NCI-H2029 (cell line): ENCODE measurements at places on chromosomes 12 and 14.

GRCh38 chr14:61889914-61890351 lies 127.7 kb downstream of the SNAPC1 start:
- no peak for DNase-seq

GRCh38 chr12:88784166-88784565 lies 203.9 kb upstream of the KITLG start:
- no peak for DNase-seq

GRCh38 chr12:51926718-51927117 lies 19.4 kb downstream of the ACVRL1 start:
- DNase-seq: no peak

GRCh38 chr12:30967026-30967425 lies 40.5 kb downstream of the TSPAN11 start:
- no peak for DNase-seq

- no peak for DNase-seq
Observed at GRCh38 chr12:79597910-79598309, 92.9 kb downstream of the PAWR start.

DNA sequence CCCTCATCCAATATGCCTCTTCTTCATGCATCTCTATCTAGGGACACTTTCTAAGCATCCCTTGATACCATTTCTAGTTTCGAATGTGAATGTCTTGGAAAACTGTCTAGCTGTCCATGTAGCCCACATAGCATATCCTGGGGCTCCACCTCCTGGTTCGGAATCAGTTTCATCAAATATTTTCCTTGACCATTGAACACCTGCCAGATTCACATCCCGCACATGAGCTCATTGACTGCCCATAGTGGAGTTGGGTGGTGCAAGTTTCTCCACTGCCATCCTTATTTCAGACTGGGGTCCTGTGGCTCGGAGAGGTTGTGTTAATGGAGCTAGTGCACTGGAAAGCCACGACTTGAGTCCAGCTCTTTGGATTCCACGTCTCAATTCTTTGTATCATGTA lies 58.6 kb upstream of the TMEM263 start:
- DNase-seq: no peak

GRCh38 chr12:8420506-8420905 lies 35.3 kb upstream of the CLEC6A start:
- DNase-seq: no peak

GRCh38 chr12:30836656-30837445 lies 82.1 kb upstream of the CAPRIN2 start:
- no peak for DNase-seq

DNA sequence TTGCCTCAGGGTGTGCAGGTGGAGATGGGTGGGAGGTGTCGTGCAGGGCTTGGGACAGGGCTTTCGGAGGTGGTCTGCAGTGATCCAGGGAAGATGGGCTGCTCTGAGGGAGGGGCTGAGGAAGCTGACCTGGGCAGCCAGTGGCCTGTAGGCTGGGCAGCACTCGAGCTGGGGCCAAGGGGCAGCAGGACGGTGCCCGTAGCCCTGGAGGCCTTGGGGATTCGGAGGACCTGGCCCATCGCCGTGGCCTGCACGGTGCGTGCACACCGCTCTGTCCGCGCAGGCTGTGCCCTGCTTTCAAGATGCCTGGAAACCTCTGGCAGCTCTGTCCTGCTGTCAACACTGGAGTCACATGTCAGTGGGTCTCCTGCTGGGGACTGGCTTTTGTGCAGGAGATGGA lies 9.1 kb downstream of the PACS2 start:
- DNase-seq: no peak

DNA sequence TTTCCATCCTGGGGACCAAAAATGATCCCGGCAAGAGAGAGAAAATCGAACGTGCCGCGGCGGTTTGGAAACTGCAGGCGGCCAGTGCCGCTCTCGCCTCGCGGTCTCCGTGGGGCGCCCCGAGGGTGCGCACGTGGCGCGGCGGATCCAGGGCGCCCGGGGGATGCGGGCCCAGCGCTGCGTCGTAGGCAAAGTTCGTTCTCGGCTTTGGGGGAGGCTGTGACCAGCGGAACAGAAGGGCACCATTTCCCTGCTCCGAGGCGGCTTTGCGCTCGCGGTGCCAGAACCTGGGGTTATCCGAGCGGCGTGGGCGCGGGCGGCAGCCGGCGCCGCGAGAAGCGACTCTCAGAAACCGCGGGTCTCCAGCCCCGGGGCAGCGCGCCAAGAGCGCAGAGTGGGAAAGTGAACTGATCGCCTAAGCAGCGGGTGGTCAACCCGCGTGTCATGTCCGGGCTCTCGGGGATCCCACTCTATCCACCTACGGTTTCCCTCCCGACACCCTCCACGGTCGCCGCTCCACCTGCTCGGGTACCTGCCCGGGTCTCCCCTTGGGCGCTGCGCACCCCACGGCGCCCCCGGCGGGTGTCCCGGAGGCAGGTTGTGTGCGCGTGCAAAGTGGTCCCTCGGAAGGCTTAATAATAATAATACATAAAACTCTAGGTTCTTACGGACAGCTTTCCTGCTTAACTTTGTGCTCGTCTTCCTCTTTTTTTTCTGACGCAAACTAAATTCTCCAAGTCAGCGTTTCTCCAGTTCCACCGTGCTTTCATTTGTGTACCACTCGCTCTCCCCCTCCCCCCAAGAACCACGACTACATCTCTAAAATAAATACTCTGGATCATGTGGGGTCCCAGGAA lies 1.2 kb downstream of the ESRRB start:
- no peak for DNase-seq

GRCh38 chr12:49092816-49093406 lies 1.7 kb downstream of the DHH start:
- no peak for DNase-seq

DNA sequence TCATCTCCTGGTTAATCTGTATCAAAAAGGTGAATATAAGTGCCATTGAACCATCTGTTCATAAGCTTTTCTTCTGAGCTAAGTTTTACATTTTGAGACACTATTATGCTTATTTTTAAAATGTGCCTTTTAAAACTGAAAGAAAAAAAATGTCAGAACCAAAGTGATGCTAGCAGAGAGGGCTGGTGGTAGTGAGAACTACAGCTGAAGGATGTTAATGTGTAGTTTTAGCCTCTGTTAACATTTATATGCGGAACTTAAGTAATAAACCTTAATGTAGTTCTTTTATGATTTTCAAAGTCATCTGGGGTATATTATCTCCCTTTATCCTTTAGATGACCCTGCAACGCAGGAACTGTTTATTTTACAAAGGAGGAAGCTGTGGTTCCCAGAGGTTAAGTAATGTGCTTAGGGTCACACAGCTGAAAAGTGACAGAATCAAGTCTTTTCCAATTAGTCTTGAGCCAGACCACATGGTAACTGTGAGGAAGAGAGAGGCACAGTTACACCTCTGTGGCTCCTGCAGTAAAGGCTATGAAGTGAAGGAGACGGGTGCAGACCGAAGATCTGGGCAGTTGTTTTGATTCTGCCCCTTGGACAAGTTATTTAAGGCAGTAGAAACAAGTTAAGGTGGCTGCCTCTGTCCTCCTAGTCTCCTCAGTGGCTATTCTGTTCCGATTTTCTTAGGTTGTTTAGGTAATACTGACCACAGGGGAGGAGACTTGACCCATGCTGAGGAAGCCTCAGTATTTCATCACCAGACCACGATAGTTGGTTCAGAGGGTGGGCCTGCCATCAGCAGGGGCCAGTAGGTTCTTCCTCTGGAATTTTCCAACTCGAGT lies 23.9 kb downstream of the GNG2 start:
- no peak for DNase-seq

GRCh38 chr12:32918890-32919801 lies 22.6 kb upstream of the PKP2 start:
- DNase-seq: peak; percentile 14

GRCh38 chr14:104827177-104828055 lies 26.5 kb downstream of the ZBTB42 start:
- peak; percentile 8 for DNase-seq

- no peak for DNase-seq
Observed at GRCh38 chr12:28865776-28866175, 283.3 kb upstream of the FAR2 start.

DNA sequence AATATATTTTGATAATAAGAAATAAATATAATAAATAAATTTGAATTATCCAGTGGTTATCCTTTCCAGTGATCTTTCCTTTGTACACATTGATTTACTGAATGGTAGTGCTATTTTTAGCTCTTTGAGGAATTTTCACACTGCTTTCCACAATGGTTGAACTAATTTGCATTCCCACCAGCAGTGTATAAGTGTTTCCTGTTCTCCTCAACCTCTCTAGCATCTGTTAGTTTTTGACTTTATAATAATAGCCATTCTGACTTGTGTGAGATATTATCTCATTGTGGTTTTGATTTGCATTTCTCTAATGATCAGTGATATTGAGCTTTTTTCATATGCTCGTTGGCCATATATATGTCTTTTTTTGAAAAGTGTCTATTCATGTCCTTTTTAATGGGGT lies 333.7 kb downstream of the RAD51B start:
- no peak for DNase-seq

- DNase-seq: no peak
Observed at GRCh38 chr14:67516676-67517075, 16.4 kb upstream of the PLEKHH1 start.

DNA sequence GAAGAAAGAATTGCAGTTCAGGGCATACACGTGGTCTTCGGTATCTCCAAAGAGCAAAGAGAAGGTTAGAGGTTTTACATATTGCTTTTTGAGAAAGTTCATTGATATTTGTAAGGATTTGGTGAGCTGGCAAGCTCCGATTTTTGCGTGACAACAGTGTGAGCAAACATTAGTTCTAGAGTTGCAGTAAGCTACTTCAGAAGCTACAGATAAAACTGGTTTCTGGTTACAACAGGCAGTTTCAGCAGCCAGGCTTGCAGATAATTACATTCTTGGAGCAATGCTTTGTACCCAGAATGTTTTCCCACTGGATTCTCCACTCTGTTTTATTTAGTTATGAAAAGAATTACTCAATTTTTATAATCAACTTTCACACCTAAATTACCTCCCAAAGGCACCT lies 28.2 kb downstream of the KLRK1 start:
- peak; percentile 80 for DNase-seq

DNA sequence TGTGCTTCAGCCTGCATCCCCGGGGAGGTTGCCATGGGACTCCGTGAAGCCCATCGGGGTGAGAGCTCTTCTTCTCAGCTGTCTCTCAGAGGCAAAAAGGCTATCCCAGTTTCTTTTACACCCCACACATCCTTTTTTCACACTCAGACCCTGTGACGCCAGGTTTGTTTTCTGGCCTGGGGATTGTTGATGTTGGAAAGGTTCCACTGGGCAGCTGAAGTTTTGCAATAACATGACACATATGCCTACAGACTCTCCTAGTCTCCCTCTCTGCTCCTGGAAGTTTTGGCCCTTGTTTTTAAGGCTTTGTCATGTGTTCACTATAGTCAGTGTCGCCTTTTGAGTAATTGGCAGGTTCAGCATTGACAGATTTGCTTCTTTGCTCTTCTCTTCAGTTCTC lies 118.6 kb downstream of the SMOC1 start:
- peak; percentile 10 for DNase-seq

- DNase-seq: peak; percentile 96
Observed at GRCh38 chr14:32710731-32711680, 227.7 kb upstream of the NPAS3 start.

GRCh38 chr14:70753518-70753953 lies 55.8 kb downstream of the MAP3K9 start:
- no peak for DNase-seq

DNA sequence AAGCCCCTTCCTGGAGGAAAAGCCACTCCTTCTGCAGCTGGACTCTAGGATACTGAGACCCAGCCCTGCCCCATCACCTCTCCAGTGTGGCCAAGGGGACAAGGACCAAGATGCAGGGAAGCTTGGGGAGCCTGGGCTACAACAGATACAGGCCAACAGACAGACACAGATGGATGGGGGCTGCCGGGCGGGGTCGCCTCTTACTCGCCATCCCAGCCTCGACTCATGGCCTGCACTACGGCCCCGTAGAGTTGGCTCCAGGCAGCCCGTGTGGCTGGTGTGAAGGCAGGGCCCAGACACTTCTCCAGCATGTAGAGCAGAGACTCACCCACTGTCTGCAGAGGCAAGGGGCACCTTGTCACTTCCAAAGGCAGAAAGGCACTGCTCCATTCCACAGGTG lies 4.7 kb downstream of the NGB start:
- DNase-seq: no peak

GRCh38 chr14:46550836-46551235 lies 100.7 kb downstream of the RPL10L start:
- no peak for DNase-seq

- DNase-seq: no peak
Observed at GRCh38 chr12:20585913-20586312, 109.2 kb upstream of the SLCO1C1 start.

GRCh38 chr12:124940393-124941169 lies 26.1 kb upstream of the UBC start:
- DNase-seq: no peak

- DNase-seq: peak; percentile 59
Observed at GRCh38 chr12:129467726-129468125, 436.1 kb downstream of the TMEM132D start.

- DNase-seq: peak; percentile 68
Observed at GRCh38 chr14:64879635-64880220, at the start of gene SPTB. SPTB (minus strand) TSS chr14:64879907; CDS start chr14:64823094, 56,813 bp downstream.

DNA sequence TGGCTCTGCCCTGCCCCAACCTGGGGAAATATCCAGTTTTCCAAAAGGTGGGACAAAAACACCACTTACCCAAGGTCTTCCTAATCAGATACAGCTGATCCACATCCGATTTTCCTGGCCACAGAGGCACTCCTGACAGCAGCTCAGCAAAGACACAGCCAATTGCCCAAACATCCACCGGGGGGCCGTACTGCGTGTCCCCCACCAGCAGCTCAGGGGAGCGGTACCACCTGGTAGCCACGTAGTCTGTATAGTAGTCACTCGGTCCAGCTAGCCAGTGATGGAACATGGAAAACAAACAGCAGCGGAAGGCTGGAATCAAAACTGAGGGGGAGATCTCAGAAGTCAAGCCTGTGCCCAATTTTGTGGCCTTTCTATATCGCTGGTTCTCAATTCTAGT lies 28.8 kb downstream of the DMAC2L start:
- DNase-seq: no peak

GRCh38 chr12:45872446-45872845 lies 117.9 kb downstream of the SCAF11 start:
- DNase-seq: no peak

- no peak for DNase-seq
Observed at GRCh38 chr12:93297032-93297431, 80.7 kb upstream of the NUDT4 start.

GRCh38 chr14:38618514-38618913 lies 362.6 kb upstream of the CLEC14A start:
- no peak for DNase-seq

GRCh38 chr12:57012600-57013465 lies 3.5 kb downstream of the TAC3 start:
- no peak for DNase-seq
